Effector memory CD8-positive, alpha-beta T cell (primary cell): ENCODE measurements at places on chromosomes 5 and 9.
A peak's percentile ranks its signal among the peaks of the same experiment; 100 is the strongest.

DNA sequence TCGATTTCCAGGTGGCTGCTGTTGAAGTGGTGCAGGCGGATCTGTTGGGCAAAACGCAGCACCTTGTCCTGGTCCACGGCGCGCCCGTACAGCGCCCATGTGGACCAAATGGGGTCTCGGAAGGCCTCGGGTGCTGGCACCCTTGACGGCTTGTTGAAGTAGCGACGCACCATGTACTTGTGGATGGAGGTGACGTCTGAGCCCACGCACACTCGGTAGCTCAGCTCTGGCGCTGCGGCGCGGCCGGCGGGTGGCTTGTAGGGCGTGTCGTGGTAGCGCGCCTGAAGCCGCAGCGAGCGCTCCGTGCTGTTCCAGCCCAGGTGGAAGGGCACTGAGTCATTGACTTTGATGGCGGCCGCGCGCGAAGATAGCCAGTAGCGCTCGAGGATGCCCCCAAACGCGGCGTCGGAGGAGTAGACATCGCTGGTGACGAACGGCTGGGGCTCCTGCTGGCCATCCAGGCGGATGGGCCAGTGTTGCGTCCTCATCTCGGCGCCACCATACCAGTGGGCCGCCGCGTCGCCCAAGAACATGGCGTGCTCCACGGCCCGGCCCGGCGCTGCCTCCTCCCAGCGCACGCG lies 4.7 kb downstream of the MYORG start:
- DNase-seq: no peak

DNA sequence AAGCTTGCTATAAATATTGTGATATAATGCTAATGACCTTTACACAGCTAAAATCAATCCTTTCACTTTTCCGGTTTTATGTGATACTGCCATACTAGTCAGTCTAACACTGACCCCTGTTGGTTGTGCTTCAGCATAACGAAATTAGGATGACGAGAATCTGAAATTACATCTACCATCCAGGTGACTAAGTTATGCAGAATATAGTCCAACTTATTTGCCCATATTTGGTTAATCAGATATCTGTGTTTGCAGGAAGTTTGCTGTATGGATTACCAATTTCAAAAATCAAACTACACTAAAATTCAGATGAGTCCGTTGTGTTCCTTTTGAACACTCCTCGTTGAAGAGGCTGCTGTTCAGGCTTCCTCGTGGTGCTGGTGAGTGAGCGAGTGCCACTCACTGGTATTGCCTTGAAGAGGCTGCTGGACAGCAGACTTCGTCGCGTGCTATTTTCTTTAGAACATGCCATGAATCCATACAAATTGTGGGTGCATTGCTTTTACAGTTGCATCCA lies 32.5 kb downstream of the TENT4A start:
- peak; percentile 32 for DNase-seq

- DNase-seq: no peak
Observed at GRCh38 chr9:122387536-122387935, 16.7 kb downstream of the PTGS1 start.

DNA sequence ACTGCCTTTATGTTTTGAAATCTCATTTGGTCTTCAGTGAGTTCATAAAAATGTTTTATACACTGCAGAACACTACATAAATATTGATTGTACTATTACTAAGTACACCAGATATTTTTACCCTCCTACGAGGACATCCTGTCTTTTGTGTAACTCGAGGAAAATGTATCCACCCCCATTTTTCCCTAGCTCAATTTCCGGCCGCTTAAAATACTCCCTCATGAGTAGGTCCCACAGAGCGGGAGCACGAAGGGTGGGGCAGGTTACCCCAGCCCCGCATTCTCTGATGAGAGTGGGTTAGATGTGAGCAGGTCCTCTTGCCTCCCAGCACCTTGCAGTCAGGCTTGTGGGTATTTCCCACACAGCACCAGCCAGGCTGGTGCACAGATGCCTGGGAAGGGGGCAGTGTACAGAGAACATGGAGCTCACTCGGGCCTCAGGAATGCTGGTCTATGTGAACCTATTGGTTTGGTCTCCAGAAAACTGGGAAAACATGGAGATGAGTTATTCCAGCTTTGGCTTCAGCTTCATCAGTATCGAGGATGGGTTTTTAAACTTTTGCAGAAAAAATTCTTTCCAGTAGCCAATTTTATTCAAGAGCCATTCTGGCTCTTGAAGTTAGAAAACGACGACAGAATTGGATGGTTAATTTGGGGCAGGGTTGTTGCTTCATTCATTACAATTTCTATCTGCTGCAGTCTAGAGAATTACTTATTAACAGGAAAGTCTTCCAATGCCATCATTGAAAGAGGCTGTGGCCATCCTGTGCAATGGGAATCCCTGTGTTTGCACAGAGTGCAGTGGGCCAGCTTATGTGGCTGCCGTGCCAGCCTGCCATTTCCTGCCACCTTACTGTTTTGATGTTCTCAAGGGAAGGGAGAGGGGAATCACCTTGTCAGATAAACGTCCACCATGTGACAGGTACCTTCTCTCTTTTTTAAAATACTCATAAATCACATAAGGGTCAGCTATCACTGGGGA lies 73.2 kb downstream of the WDR41 start:
- no peak for DNase-seq

DNA sequence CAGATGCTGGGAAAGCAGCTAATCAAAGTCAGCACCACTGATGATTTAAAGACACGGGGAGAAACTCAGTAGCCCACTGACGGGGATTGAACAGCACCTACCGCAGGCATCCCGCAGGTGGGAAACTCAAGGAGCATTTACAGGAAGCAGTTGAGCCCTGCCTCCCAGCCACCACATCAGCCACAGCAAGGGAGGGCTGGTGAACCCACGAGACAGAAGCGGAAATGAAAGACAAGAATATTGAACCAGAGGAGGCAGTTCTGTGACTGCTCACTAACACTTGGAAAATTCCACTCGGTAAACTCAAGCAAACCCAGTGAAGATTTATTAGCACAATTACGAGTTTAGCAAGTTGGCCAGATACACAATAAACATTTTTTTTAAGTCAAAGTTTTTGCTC lies 10.6 kb upstream of the FAM163B start:
- peak; percentile 20 for DNase-seq

DNA sequence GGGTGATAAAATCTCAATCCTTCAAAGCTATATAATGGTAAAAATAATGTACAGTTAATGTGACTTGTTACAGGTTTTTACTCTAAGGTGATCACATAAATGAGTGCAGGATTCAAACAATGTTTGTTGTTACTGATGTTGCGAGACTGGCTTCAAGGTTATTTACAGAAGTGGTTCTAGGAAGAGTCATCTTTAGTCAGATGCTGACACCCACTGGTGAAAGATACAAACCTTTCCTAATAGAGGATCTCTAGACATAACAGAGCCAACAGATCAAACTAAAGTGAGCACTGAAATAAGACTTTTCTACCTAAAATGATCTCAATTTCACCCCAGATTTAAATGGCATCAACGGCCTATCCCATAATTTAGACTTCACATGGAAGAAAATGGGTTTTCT lies 20.2 kb downstream of the ARSB start:
- DNase-seq: no peak

DNA sequence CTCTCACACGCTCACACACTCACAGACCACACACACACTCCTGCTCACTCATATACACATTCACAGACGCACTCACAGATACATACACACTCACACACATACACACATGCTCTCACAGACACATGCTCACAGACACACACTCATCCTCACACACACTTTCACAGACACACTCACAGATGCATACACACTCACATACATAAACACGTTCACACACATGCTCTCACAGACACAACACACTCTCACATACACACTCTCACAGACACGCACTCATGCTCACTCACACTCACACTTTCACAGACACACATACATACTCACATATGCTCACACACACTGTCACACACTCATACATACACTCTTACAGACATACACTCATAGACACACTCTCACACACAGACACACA lies 82.2 kb downstream of the IRX2 start:
- DNase-seq: no peak

DNA sequence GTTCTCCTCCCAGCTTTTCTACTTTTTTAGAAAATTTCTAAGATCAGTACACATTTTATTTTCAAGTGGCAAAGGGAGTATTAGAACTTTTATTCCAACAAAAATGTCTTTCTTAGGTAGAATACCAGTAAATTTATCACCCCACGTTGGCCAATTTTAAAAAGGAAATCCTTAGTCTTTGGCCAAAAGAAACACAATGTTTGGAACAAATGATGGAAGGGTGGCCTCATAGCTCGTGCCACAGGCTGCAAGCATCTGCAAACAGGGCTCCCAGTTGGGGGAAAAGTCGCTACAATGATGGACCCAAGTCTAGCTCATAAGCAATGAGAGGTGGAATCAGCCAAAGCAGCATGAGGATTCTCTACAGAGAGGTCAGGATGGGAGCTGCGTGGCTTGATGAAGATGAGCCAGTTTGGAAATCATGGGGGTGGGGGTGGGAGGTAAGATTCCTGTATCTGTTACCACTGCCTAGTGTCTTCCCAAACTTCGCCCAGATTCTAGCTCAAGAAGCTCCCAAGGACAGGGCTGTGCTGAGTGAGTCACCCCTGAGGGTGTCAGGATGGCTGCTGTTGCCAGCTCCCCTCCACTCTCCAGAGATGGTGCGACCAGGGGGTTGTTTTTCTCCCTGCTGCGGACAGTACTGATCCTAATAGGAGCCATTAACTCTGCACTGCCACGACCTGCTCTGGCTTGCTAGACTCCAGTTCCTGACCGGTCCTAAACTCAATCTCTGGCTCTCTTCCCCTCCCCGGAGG lies 75.6 kb downstream of the DCP2 start:
- DNase-seq: no peak

- no peak for DNase-seq
Observed at GRCh38 chr5:150780187-150780692, 1.7 kb downstream of the SMIM3 start.

- no peak for DNase-seq
Observed at GRCh38 chr9:25830381-25830780, 152.1 kb upstream of the TUSC1 start.

GRCh38 chr9:132837501-132838286 lies 40.4 kb downstream of the AK8 start:
- DNase-seq: no peak

GRCh38 chr9:134551644-134552348 lies 89.8 kb upstream of the COL5A1 start:
- DNase-seq: no peak

DNA sequence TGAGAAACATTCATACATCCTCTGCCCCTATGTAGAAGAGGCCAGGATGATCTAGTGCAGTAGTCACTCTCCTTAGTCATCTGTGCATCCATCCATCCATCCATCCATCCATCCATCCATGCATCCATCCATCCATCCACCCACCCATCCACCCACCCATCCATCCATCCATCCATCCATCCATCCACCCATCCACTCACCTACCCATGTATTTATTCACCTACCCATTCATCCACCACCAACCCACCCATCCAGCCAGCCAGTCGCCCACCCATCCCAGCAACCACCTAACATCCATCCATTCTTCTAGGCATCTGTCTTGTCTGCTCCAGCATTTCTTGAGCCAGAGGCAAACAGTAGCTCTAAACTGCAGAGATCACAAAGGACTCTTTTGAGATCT lies 87.1 kb downstream of the MSX2 start:
- no peak for DNase-seq

DNA sequence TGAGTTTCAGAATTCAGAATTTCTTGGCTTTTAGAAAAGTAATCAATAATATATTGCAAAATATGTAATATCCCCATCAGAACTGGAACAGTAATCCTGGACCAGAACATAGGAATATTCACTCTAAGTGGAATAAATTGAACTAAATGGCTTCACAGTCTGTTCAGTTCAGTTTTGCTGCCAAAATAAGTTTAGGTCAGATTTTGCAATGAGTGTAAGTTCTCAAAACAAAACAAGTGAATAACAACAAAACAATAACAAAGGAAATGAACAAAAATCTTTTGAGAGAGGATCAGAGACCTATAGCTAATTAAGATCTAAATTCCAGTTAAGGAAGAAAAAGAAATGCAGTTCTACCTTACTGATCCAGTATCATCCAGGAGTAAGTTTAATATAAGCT lies 9.3 kb downstream of the PTGER4 start:
- no peak for DNase-seq

- DNase-seq: no peak
Observed at GRCh38 chr9:30060976-30061375, 2323.5 kb upstream of the ACO1 start.

- no peak for DNase-seq
Observed at GRCh38 chr5:125109293-125109692, 362.9 kb upstream of the ZNF608 start.

DNA sequence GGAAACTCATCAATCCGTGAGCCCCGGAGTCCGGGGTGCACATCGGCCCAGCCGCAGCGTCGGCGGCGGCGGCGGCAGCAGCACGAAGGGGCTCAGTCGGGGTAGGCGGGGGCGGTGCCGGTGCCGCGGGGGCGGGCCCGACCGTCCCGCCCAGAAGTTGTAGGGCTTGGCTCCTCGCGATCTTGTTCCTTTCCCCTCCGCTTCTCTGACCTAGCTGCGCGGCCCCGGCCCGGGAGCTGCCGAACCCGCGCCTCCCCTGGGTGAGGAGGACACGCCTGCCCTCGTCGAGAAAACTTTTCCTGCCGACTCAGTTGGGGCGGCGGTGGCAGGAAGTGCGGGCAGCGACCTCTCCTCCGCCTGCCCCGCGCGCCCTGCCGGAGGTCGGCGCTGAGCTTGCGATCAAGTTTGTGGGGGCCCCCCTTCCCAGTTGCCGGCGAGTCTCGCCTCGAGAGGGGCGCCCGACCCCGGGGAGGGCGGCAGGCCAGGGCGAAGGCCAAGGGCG lies at the start of gene MAN2A1:
MAN2A1 (plus strand) TSS at position 188 of the 502 bp plus-strand sequence. CDS start 491 bp downstream, outside the sequence.
- peak; percentile 74 for DNase-seq

GRCh38 chr9:129145841-129146292 lies 32.2 kb downstream of the IER5L start:
- no peak for DNase-seq

- no peak for DNase-seq
Observed at GRCh38 chr5:76367623-76368371, 35.3 kb upstream of the IQGAP2 start.
